Myocyte (in vitro differentiated cells): ENCODE measurements at places on chromosomes 13 and 19. TPM values are rescaled to one million over a fixed set of nuclear protein-coding genes. Genes with fewer than 3 reads are reported as not detected.

GRCh38 chr13:49450105-49450819 is 6.2 kb downstream of the SETDB2 start:
- no peak for DNase-seq

DNA sequence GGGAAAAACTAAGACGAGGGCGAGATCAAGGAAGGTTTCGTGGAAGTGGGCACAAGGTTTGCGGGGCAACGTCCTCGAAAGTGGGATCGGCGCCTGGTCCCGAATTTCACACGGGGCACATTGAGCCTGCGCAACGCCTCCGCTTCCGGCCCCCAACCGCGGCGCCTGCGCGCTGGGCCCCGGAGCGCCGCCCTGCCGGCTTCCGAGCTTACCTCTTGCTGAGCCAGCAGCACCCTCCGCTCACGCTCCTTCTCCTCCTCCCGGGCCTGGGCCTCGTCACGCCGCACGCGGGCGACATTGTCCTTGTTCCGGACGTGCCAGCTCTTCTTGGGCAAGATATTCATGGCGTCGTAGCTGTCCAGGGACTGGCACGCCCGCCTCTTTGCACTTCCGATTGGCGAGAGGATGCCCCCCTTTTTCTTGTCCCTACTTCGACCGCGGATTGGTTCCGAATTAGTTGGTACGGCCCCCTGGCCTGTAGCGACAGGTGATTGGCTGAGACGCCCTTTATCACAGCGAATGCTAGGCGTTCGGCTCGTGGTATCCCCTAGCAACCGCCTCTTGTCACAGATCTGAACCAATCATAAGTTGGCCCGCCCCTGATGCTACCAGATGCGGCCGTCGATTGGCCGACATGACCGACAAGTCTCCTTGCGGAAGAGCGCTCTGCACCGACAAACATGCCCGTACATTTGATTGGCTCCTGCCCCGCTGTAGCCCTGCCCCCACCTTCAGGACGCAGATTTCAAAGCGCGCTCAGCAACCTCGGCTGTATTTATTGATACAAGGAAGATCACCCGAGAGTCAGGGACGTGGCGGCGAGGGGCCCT is at the start of gene LENG1:
Gene LENG1, minus strand, starts transcription at position 370 of the 830 bp plus-strand sequence. Its CDS starts 26 bp downstream, at position 344.
- peak; percentile 100 for DNase-seq

GRCh38 chr19:47776568-47776967 is 1.9 kb upstream of the SELENOW start:
- no peak for DNase-seq

Gene ATXN8OS
- not detected in 2 replicates for total RNA-seq

Gene ZNF491
- total RNA-seq, result 2.3 and 2.4 TPM in 2 replicates

Gene ZNF91
- total RNA-seq, result 29.2 and 44.7 TPM in 2 replicates
